ENCODE measurements at places on chromosomes 4 and X.

- DNase-seq, result no peak
Observed at GRCh38 chrX:119970574-119970973, 27.0 kb upstream of the NKAP start.

- DNase-seq, result no peak
Observed at GRCh38 chr4:36917413-36917812, 327.1 kb upstream of the NWD2 start.

- DNase-seq, result no peak
Observed at GRCh38 chr4:25098964-25099891, 61.0 kb downstream of the SEPSECS start.

DNA sequence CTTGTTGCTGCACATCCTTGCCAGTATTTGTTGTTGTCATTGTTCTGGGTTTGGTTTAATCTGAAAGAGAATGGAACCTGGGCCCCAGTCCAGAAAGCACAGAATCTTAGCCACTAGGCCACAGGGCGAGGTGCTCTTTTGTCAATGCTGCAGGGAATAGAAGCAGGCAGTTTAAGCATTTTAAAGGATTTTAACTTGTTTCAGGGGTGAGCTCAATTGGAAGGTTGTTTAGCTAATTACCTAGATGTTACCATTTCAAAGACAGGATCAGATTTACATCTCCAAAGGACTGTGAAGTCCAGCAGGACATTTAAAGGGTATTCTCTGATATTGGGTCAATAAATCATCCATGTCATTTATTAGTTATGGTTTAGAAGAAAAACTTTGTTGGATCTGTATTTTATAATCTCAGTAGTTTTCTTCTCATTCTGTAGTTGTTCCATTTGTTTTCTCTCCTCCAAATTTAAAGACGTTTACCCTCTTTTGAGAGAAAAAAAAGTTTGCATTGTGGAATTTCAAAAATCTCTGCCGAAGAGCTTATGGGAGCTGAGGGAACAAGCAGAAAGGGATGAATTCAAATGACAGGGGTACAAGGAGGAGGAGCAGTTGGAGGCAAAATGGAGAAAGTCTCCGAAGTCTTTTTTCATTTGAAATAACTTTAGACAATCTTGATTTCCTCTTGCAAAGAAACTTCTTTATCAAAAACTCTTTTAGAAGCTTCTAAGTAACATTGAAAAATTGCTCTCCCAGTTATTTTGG lies 57.5 kb upstream of the FAM47C start:
- no peak for DNase-seq

GRCh38 chrX:101040197-101040596 lies 11.7 kb downstream of the TRMT2B start:
- DNase-seq, result no peak

- DNase-seq, result no peak
Observed at GRCh38 chrX:48800574-48801279, 1.1 kb upstream of the HDAC6 start.

GRCh38 chr4:16627999-16628398 lies 270.4 kb downstream of the LDB2 start:
- DNase-seq, result no peak

GRCh38 chr4:15481961-15482745 lies 12.5 kb downstream of the CC2D2A start:
- DNase-seq, result no peak

DNA sequence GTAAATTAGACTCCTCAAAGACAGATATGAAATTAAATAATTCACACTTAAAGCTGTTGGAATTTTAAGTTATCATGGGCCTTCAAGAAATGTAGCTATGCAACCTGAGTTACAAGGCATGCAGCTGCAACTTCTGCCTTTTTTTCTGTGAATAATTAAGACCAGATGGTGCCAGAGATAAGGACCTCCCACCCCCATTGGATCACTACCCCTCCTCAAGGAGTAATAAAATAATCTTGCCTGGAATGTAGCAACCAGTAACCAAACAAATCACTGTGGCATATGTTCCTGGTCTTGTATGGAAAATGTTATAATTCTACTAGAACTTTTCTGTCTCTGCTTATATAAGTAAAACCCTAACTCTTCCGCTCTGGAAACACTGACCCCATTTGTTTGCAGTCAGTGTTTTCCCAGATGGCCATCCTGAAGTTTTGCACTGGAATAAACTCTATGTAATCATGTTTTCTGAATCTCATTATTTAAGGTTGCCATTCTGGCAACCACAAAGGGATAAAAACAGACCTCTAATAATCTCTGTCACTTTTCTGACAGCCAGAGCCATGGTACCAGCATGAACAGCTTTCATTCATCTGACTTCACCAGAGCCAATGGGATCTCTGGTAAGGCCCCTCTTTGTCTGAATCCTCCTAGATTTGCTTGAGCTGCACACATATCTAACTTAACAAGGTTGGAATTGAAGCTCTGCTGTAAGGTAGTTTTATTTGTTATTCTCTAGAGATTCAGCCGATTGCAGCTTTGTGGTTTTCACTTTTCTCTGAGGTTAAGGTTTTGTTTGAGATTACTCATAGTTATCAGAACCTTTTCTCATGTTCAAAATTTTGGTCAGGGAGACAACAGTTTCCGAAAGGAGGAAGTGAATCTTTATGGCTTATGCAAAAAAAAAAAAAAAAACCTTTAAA lies 274.6 kb downstream of the NAF1 start:
- DNase-seq, result no peak

- no peak for DNase-seq
Observed at GRCh38 chr4:119647558-119647957, 19.0 kb upstream of the PDE5A start.

DNA sequence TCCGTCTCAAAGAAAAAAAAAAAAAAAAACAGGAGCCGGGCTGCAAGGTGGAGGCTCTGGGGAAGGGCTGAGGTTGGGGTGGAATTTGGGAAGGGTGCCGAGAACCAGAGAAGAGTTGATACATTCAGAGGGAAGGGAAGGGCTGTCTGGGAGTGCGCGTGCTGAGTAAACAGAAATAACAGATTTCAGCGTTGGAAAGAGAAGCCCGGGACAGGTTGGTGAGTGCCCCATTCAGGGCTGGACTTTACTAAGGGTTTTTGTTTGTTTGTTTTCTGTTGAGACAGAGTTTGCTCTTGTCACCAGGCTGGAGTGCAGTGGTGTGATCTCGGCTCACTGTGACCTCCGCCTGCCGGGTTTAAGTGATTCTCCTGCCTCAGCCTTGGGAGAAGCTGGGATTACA lies 1.7 kb upstream of the IL3RA start:
- no peak for DNase-seq

GRCh38 chrX:74178536-74178935 lies 125.4 kb upstream of the ZCCHC13 start:
- DNase-seq, result peak; percentile 61

GRCh38 chr4:61312526-61312925 lies 112.4 kb downstream of the ADGRL3 start:
- DNase-seq, result no peak

GRCh38 chrX:109281483-109282275 lies 200.2 kb downstream of the GUCY2F start:
- DNase-seq, result no peak

DNA sequence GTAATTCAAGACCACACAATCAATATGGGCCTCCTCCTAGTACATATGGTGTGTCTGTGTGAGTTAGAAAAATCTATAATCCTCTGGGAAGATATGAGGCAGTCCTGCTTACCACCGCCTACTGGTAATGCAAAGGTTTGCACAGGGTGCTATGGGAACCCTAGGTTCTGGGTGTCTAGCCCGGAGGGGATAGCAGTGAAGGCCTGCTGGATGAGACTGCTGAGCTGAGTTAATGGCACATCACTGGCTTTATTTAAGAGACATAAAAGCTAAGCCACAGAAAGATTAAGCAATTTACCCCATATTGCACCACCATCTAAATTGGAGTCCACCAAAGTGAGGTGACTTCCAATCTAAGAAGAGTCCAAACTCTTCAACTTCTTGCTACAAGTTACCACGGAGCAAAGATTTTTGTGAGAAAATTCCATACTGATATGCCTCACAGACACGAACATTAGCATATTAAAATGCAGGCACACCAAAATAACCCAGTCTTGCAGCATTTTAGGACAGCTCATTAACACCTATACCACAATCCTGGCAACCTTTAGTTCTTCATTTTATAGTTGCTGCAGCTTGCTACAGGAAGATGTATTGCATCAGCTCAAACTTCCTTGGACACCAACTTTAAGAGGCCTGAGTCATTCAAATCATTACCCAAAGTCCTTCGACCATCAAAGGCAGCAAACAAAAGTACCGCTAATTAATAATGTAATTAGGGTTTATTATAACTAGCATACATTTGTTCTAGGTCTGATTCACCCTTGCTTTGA lies 13.7 kb downstream of the DGKK start:
- DNase-seq, result no peak

GRCh38 chrX:47840111-47840510 lies 3.4 kb downstream of the ZNF81 start:
- DNase-seq, result no peak

DNA sequence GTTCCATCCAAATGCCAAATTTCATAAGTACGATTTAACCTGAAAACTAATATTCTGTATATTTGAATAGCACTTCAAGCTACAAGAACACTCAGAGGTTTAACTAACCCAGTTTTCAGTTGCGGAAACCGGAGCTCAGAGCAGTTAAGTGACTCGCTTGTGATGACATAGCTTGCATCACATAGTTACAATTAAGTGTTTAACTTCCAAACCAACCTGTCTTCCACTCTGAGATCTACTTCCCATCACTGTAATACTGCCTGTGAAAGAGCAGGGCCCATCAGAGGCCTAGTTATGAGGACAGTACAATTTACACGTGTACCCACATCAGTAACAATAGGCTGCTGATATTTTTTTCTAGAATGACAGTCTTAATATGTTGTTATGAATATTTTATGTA lies 120.3 kb downstream of the MAD2L1 start:
- DNase-seq, result no peak

GRCh38 chr4:3202836-3203820 lies 45.8 kb upstream of the MSANTD1 start:
- DNase-seq, result no peak

- no peak for DNase-seq
Observed at GRCh38 chrX:13305108-13305507, 14.7 kb downstream of the ATXN3L start.

GRCh38 chr4:146495269-146495668 lies 26.5 kb downstream of the SLC10A7 start:
- no peak for DNase-seq

DNA sequence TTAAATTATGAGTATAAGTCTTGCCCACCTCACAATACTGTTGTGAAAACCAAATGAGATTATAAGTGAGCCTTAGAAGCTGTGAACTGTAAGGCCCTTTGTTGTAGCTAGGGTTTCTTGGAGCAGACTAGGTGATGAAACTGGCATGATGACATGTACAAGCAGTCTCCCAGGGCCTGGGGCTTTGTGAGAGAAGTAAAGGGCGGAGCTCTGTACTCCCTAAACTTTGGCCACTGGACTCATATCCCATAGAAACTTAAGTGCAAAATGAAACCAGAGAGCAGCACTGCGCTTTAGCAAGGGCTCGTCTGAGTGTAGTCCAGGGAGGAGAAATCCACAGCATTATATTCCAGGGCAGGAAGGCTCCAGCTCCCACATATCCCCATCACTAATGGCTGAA lies 385.6 kb upstream of the FGF16 start:
- no peak for DNase-seq

DNA sequence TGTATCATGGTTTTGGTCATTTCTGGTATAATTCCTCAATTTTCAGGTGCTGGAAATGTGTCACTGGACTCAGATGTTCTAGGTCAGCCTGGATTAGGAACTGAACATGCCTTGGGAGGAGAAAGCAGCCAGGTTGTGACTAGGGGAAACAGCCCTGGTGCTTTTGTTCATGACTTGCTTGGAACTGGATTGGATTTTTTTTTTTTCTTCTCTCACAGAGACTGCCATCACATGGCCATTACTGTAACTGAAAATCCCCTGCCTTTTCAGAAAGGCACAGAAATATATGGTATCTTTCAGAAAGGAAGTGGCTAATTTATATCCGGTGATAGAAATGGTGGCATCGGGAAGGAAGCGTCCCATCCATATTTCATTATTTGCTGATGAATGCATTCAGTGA lies 34.6 kb downstream of the SEPTIN11 start:
- DNase-seq, result peak; percentile 24

GRCh38 chr4:100061835-100062234 lies 111.8 kb upstream of the H2AZ1 start:
- DNase-seq, result no peak

GRCh38 chrX:140764401-140764919 lies 54.9 kb downstream of the LINC00632 start:
- peak; percentile 44 for DNase-seq

DNA sequence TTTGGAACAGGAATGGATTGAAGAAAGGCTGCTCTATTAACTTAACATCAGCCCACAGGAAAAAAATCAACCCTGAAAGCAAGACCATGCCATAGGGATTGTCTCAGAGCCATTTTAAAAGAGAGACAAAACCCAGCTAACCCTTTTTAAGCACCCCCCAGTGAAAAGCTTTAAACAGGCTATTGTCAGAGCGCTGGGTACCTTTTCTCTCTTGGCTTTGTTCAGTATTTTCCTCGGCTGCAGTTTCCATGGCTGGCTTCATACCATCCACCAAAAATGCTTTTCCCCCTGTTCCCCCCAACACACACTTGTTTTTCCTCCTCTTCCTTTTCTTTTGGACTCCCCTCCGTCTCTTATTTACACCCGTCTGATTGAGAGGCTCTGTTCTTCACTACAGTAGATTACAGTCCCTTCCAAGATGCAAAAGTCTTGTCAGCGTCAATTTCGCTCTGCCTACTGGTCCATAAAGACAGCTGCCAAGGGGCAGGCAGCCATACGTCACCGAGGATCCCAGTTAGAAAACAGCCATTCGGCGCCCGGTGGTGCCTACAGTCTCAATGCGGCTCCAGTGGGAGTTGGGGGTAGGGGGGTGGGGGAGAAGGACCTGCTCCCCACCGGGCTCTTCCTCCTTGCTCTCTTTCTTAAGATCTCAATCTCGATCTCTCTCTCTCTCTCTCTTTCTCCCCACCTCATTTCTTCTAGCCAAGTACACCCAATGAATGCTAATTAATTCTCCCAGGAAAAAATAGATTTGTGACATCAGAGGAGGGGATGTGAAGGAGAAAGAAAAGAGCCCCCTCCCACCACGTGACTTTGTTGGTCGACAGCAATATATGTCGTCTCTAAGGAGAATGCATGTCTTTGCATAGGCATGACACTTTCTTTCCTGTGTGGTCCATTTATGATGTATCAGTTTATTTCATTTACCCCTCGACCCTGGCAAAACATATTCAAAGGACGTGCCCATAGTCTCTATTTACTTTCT lies at the start of gene GPM6B:
Gene GPM6B, minus strand, starts transcription at position 451 of the 985 bp plus-strand sequence. Its CDS starts 189 bp downstream, at position 262.
- DNase-seq, result no peak

- peak; percentile 42 for DNase-seq
Observed at GRCh38 chrX:52574416-52575275, 57.8 kb upstream of the XAGE1B start.

- no peak for DNase-seq
Observed at GRCh38 chr4:154869301-154869700, 88.2 kb downstream of the RBM46 start.
